ENCODE measurements at places on chromosomes 12 and 14. TPM values are rescaled to one million over a fixed set of nuclear protein-coding genes. Genes with fewer than 3 reads are reported as not detected.

Gene DDN
- 0.23 TPM for total RNA-seq

Gene C3AR1
- total RNA-seq = not detected

Gene SRRM4
- total RNA-seq = not detected

Gene OVCH1
- not detected for total RNA-seq

Gene PELI2
- 0.08 TPM for total RNA-seq

Gene PDE3A
- not detected for total RNA-seq

Gene KNTC1
- 16.1 TPM for total RNA-seq

Gene FOXN4
- not detected for total RNA-seq

Gene CACNA2D4
- not detected for total RNA-seq

Gene PRKD1
- not detected for total RNA-seq

Gene RND1
- total RNA-seq = not detected

Gene STRN3
- 26.6 TPM for total RNA-seq

Gene KRT78
- 0.16 TPM for total RNA-seq

Gene IL26
- not detected for total RNA-seq

Gene KRT7
- 353 TPM for total RNA-seq

Gene LRCOL1
- not detected for total RNA-seq

Gene LRRK2
- total RNA-seq = 0.39 TPM

Gene KRT6C
- 11.7 TPM for total RNA-seq
